ENCODE measurements at places on chromosomes 12 and 14. TPM values are rescaled to one million over a fixed set of nuclear protein-coding genes. Genes with fewer than 3 reads are reported as not detected.

- no peak overlapping the region for H3K27ac ChIP-seq
- no peaks in the 10 kb centered on the region for H3K36me3 ChIP-seq
- peaks cover 20% of the 10 kb centered on the region for H3K27me3 ChIP-seq
- DNase-seq: no peak
Measured at GRCh38 chr12:130350715-130351114, 13.0 kb downstream of the PIWIL1 start.

DNA sequence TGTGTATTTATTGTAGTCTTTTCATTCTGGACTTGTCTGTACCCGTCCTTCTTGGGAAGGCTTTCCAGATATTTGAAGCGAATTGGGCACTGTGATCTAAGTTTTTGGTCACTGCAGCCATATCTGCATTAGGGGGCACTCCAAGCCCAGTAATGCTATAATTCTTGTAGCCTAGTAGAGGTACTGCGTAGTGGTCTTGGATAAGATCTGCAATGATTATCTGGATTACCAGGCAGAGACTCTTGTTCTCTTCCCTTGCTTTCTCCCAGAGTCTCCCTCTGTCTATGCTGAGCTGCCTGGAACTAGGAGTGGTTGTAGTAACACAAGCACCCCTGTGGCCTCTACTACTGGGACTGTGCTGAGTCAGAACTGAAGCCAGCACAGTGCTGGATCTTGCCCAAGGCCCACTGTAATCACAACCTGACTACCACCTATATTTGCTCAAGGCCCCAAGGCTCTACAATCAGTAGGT is 30.0 kb downstream of the SLC38A2 start:
- H3K4me1 ChIP-seq: no peaks in the 10 kb centered on the region
- H3K27ac ChIP-seq: no peak overlapping the region
- no peak for DNase-seq
- no peak overlapping the region for H3K4me3 ChIP-seq

- H3K27ac ChIP-seq: no peak overlapping the region
- no peak overlapping the region for H3K4me3 ChIP-seq
- no peaks in the 10 kb centered on the region for H3K36me3 ChIP-seq
- no peak for DNase-seq
Measured at GRCh38 chr14:91405724-91406435, 11.7 kb downstream of the CCDC88C start.

DNA sequence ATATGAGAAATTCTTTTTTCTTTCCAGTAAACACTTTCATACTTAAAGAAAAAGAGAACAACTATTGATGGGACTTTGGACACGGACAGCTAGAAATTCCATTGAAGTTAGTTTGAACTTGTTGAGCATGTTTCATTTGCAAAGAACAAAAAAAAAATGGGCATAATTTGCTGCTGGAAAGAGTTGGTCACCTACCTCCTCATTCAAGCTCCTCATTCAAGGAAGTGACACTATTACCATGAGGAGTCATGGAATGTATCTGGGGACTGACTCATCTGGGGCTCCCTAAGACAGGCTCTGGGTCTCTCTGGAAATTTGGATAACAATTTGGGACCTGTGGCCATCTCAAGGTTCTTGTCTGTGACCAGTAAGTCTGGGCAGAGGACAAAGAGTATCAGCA is 50.4 kb downstream of the KICS2 start:
- no peaks in the 10 kb centered on the region for H3K4me1 ChIP-seq
- H3K27ac ChIP-seq: no peak overlapping the region
- peak; percentile 24 for DNase-seq
- no peaks in the 10 kb centered on the region for H3K27me3 ChIP-seq
- no peaks in the 10 kb centered on the region for H3K36me3 ChIP-seq

DNA sequence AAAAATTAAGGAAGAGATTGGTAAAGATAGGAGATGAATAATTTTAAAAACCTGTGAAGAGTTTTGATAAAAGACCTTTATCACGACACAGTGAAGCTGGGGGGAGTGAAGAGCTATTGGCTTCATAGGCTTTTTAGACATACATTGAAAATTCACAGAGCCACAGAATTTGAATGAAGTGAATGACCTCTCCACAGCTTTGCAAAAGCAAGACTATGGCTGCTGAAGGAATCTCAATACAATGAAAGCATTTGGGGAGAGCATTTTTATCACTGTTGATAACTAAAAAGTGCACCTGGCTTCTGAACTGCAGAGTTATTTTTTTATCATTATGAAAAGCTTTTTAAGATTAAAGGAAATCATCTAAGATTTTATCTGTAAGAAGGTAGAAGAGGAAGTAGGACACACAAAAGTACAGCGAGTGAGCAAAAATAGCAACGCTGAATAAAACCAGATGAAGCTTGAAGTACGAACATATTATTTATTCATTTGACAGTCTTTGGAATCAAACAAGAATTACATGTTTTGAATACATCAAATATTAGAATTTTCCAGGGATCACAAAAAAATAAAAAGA is 317.5 kb downstream of the KCNC2 start:
- H3K4me3 ChIP-seq: no peak overlapping the region
- no peak for DNase-seq
- no peak overlapping the region for H3K27ac ChIP-seq
- H3K36me3 ChIP-seq: no peaks in the 10 kb centered on the region
- no peaks in the 10 kb centered on the region for H3K27me3 ChIP-seq

GRCh38 chr12:112969547-112970306 is 8.6 kb upstream of the OAS2 start:
- H3K4me1 ChIP-seq: no peaks in the 10 kb centered on the region
- no peak for DNase-seq
- no peaks in the 10 kb centered on the region for H3K36me3 ChIP-seq
- H3K4me3 ChIP-seq: no peak overlapping the region
- no peak overlapping the region for H3K27ac ChIP-seq
- no peaks in the 10 kb centered on the region for H3K27me3 ChIP-seq

DNA sequence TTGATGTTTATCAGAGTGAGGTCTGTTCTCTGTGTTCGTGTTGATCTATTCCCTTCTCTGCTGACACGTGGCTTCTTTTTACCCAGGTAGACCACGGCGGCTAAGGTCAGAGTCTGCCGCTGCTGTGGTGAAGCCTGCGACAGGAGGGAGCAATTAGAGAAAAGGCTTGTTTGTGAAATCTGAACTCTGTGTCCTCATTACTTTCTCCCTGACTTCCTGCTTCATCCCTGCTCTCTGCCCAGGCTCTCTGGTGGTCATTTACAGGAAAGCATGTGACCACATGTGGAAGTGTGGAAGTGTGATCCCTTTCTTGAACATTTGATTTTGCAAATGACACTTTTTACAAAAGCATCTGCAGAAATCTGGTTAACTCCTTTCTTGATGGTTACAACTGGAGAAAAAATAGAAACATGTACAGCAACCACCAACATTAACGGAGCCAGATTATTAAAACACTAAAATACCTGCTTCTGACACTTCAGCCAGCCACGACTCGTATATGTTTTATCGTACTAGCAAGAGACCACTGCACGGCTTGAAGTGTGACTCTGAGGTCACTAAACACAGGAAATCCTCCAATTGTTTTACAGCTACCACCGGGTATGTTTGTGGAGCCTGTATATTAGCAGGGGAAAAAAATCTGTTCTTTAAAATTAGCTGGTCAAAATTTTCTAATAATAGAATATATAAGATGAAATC is 388.6 kb upstream of the TMPO start:
- no peaks in the 10 kb centered on the region for H3K4me1 ChIP-seq
- no peaks in the 10 kb centered on the region for H3K27me3 ChIP-seq
- DNase-seq: no peak
- H3K36me3 ChIP-seq: no peaks in the 10 kb centered on the region
- no peak overlapping the region for H3K27ac ChIP-seq
- H3K4me3 ChIP-seq: no peak overlapping the region

DNA sequence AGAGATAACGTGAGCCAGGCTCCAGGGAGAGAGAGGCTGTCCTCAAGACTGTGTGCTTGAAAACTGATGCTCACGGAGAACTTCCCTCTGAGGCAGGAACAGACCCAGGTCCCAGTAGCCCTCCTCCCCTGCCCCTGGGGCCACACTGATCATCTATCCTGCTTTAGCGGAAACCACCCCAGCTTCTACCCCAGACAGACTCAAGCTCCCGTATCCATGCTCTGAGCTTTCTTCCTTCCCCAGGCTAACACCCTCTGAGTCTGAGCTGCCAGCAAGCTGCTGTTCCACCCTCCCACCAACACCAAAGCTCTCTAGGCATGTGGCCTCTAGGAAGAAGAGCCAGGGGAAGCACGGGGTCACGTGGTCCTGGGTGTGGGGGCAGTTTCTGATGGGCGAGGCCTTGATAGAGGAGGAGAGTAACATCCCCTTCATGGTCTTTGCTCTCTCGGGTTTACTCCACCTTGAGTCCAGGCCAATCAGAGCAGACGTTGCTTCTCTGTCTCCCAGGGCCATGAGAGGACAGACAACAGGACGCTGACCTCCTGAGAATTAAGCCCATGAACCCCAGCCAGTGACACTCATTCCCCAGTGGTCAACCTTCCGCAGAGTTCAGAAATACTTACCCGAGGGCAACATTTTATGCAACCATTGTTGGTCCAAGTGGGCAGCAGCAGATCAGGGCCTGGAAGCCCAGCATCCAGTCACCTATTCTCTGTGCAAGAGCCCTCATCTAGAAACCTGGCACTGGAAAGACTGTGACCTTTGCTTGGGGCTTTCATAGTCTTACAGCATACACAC is 1.4 kb downstream of the PCK2 start:
- no peak overlapping the region for H3K27ac ChIP-seq
- peak; percentile 9 for DNase-seq
- peak overlapping the region; percentile 45 for H3K4me3 ChIP-seq
- H3K27me3 ChIP-seq: no peaks in the 10 kb centered on the region
- H3K36me3 ChIP-seq: no peaks in the 10 kb centered on the region
- peaks cover 7% of the 10 kb centered on the region for H3K4me1 ChIP-seq

DNA sequence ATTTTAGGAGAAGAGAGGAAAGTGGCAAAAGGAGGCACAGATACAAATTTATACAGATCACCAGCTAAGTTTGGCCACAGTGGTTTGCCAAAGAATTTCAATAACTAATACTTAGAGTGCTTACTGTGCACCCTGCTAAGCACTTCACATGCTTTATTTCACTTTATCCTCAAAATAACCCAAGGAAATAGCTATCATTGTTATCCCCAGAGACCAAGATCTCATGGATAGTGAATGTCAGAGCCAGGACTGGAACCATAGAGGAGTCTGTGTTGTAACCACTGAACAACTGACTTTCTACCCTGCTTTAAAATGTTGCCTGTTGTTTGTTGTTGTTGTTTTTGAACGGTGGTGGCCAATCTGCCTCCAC is 1.3 kb upstream of the TCP11L2 start:
- H3K36me3 ChIP-seq: no peaks in the 10 kb centered on the region
- H3K4me3 ChIP-seq: no peak overlapping the region
- peak overlapping the region; percentile 69 for H3K27ac ChIP-seq
- no peaks in the 10 kb centered on the region for H3K27me3 ChIP-seq

- no peaks in the 10 kb centered on the region for H3K27me3 ChIP-seq
- H3K4me3 ChIP-seq: no peak overlapping the region
- no peaks in the 10 kb centered on the region for H3K4me1 ChIP-seq
- DNase-seq: no peak
- no peak overlapping the region for H3K27ac ChIP-seq
- H3K36me3 ChIP-seq: no peaks in the 10 kb centered on the region
Measured at GRCh38 chr12:25701290-25701689, 148.2 kb upstream of the LMNTD1 start.

DNA sequence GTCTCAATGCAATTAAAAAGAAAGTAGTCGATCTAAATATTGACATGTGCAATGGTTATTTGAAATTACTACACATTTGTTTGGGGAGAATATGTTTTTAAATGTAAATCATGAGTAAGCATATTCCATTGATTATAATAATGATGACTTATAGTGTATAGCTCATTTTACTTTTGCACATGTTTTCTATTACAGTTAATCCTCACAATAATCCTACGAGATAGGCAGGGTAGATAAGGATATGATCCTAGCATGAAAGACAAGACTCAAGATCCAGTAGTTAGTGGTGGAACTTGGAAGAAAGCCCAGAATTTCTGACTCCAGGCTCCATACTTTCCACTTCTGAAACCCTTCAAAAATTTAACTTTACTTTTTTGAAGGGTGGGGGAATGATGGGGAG is 94.0 kb downstream of the NAV3 start:
- H3K4me3 ChIP-seq: no peak overlapping the region
- no peaks in the 10 kb centered on the region for H3K27me3 ChIP-seq

Gene TAMALIN
- total RNA-seq: 12.5 TPM

Gene JAG2
- 30.7 TPM for total RNA-seq

Gene FITM1
- total RNA-seq: 136 TPM

Gene NFYB
- total RNA-seq: 115 TPM

Gene BIN2
- not detected for total RNA-seq

Gene SNRPF
- 20.9 TPM for total RNA-seq

Gene RAD51B
- 9.0 TPM for total RNA-seq

Gene SPTSSA
- 12.5 TPM for total RNA-seq

Gene OTOGL
- total RNA-seq: 15.0 TPM

Gene RNU6-7
- total RNA-seq: not detected

Gene PIWIL1
- not detected for total RNA-seq

Gene ITPR2
- total RNA-seq: 4.8 TPM

All from cardiac muscle cell (in vitro differentiated cells and primary cell).